ENCODE measurements at places on chromosomes 1 and 21.

DNA sequence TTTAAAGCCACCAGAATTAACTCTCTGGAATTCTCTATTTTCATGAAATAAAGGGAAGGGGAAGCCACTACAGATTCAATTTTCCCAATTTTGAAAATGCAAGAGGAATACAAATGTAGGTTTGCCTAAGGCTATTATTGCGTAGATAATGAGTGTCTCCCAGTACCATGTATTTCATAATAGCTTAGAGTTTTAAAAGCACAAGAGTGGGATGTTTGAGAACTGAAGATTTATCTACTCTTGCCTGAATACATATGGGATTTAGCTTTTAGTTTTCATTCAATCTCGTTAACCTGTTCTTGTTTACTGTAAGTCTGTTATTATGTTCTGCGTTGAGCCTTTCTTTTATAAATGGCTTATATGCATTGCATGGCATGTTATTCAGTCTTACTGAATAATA, 795.1 kb downstream of the BRINP3 start:
- DNase-seq = no peak

DNA sequence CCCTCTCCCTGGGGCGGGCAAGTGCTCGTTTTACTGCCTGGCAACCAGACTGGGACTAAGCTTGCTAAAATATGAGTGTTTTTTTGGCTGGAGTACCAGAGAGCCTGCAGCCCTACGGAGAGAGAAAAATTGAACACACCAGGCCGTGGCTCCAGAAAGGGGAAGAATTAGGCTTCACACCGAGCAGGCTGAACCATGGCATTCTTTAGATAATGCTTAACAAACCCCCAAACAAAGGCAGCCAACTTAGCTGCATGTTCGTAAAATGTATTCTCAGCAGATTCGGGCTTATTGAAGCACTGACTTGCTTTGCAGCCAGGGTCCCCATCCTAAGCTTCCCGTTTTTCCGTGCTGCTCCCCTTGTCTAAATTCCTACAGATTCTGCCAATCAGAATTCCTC, 76.6 kb downstream of the LMX1A start:
- no peak for DNase-seq

GRCh38 chr21:33108228-33108627, 38.3 kb downstream of the OLIG1 start:
- no peak for DNase-seq

DNA sequence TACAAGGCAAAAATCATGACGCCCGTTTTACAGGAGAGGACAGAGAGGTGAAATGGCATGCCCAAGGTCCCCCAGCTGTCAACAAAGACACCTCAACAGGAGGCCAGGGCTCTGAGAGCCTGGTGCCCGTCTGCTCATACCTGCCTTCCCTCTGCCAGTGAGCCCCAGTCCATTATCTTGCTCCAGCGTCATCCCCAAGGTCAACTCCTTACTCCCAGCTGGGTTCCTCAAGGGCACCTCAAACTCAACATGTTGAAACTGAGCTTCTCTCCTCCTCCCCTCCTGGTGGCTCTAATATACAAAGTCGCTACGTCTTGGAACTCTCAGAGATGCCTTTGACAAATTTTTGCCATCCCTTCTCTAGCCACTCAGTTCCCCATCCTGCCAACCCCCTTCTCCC, 3.2 kb downstream of the PBXIP1 start:
- no peak for DNase-seq

GRCh38 chr1:58966917-58967740, 183.3 kb upstream of the JUN start:
- no peak for DNase-seq

- DNase-seq = no peak
Observed at GRCh38 chr1:188466539-188466938, 1637.8 kb downstream of the PLA2G4A start.

- DNase-seq = no peak
Observed at GRCh38 chr1:24400065-24400464, 13.5 kb downstream of the STPG1 start.

DNA sequence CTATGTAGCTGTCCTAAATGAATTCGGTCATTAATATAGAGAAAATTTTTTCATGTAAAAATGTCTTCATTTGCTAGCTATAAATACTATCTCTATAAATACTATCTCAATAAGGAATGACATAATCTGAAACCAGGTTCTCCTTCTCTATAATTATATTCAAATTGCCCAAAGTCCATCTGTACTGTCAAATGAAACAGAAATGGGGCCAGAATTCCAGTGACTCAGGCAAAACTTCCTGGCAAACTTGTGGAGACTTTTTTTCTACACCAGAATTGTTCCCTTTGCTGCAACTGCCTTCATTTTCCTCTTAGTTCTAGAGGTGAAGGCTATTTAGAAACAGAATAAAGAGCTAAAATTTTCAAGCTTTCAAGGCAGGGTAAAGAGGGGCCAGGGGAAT, 152.5 kb downstream of the KCNH1 start:
- no peak for DNase-seq

- no peak for DNase-seq
Observed at GRCh38 chr1:72050551-72050950, 231.8 kb downstream of the NEGR1 start.
